Breast epithelium (tissue), 4 donors: ENCODE measurements at places on chromosomes 2 and 18.

DNA sequence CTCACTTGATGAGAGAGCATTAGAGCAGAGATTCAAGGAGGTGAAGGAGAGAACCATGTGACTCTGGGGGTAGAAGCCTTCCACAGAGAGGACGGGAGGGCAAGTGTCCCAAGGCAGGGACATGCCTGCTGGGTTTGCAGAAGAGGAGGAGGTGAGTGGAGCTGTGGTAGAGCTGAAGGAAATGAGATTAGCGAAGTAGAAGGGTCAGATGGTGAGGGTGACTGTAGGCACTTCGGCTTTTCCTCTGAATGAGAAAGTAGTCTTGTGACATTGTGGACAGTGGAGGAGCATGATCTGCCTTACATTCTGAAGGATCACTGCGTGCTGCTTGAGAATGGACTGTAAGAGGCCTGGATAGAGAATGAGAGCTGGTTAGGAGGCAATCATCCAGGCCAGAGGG lies 126.0 kb downstream of the NXPH2 start:
- no peak for DNase-seq

- DNase-seq, result peak; percentile 88
Observed at GRCh38 chr2:20509770-20510490, 63.1 kb downstream of the RHOB start.

DNA sequence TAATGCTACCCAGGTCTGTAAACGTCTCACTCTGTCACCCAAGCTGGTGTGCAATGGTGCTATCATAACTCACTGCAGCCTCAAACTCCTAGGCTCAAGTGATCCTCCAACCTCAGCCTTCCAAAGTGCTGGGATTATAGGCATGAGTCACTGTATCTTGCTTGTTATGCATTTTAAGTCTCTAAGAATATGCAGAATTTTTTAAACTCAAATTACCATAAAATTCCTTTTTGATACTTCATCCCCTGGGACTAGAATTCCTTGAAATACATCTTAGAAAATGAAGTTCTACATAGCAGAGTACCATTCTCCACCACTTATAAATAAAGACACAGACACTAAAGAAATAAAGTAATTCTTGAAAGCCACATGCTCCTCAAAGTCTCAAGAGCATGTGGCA lies 30.2 kb upstream of the LRATD1 start:
- DNase-seq, result no peak

- DNase-seq, result no peak
Observed at GRCh38 chr2:138499684-138500083, 1.9 kb upstream of the SPOPL start.

- no peak for DNase-seq
Observed at GRCh38 chr2:174965992-174966744, 39.0 kb downstream of the CHN1 start.
